ENCODE measurements at places on chromosomes 12 and 14.
A peak's percentile ranks its signal among the peaks of the same experiment; 100 is the strongest.

DNA sequence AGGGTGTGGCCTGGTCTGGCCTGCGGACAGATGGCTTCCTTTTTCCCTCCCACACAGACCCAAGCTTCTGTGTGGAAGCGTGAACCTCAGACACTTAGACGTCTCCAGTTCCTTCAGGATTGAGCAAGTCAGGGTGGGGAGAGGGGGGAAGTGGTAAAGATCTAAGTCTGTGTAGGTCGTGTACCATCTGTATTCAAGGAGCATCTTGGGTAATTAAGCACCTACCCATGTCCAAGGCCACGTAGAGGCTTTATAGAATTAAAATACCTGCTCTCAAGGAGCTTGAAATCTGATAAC, 1.7 kb downstream of the AVIL start:
- DNase-seq, result no peak

DNA sequence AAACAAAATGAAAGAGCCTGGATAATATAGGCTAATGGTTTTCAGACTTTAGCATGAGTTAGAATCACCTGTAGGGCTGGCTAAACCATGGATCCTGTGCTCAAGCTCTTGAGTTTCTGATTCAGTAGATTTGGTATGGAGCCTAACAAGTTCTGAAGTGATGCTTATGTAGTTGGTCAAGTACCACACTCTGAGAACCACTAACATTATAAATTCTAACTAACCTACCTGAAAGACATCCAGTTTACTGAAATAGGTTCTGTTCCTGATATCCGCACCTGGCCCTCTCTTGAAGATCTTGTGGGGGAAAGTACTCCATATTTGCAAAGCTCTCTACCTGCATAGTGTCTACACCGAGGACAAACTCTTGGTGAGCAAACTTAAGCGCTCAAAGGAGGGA, 59.4 kb upstream of the VSX2 start:
- DNase-seq, result no peak

GRCh38 chr12:52708010-52708409, 4.7 kb upstream of the KRT77 start:
- no peak for DNase-seq

DNA sequence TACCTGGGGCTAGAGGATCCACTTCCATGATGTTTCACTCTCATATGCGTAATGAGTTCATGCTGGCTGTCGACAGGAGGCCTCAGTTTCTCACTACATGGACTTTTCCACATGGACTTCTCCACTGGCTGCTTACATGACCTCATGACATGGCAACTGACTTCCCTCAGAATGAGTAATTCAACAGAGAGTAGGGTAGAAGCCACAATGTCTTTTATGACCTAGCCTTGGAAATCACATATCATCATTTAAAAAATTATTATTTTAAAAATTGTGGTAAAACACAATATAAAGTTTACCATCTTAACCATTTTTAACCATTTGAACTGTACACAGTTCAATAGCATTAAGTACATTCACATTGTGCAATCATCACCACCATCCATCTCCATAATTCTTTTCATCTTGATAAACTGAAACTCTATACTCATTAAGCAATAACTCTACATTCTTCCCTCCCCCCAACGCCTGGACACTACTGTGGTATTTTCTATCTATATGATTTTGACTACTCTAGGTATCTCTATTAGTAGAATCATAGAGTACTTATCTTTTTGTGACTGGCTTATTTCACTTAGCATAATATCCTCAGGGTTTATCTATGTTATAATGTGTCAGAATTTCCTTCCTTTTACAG, 144.5 kb downstream of the TGFB3 start:
- no peak for DNase-seq

GRCh38 chr12:10214895-10215267, 2.2 kb downstream of the GABARAPL1 start:
- DNase-seq, result no peak

DNA sequence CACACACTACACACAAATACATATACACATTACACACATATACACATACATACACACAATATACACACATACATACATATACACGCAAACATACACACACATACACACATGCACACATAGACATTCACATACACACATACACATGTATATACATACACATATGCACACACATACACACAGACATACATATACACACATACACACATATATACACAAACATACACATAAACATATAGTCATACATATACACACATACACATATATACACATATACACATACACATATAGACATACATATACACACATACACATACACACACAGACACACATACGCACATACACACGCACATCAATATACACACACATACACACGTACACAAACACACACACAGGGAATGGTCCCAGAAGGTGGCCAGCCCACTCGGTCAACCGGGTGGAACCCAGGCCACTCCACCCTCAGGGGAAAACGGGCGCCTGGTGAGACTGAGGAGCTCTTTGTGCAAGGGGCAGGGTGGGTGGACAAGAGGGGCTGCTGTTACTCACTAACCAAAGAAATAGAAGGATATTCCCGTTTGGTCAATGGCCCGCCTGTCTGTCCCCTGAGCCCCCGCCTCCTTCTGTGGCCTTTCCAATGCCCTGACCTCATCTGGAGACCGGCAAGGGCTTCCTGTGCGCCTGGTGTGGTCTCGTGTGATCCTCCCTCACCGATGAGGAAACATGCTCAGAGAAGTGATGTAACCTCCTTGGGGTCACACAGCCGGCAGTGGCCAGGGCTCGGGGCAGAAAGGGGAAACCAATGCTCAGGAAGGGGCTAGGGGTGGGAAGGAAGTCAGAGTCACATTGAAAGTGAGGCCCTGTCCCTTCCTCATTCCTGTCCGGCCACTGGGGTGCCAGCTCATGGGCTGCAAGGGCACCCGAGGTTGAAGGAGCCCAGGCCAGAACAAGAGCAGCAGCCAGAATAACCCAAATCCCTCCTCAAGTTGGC, 5.3 kb downstream of the TRPV4 start:
- no peak for DNase-seq

GRCh38 chr12:97758194-97758501, 295.5 kb downstream of the RMST start:
- DNase-seq, result no peak

GRCh38 chr12:109775172-109775881, 57.9 kb downstream of the TRPV4 start:
- peak; percentile 47 for DNase-seq

- no peak for DNase-seq
Measured at GRCh38 chr12:4201333-4202100, 72.0 kb upstream of the CCND2 start.

DNA sequence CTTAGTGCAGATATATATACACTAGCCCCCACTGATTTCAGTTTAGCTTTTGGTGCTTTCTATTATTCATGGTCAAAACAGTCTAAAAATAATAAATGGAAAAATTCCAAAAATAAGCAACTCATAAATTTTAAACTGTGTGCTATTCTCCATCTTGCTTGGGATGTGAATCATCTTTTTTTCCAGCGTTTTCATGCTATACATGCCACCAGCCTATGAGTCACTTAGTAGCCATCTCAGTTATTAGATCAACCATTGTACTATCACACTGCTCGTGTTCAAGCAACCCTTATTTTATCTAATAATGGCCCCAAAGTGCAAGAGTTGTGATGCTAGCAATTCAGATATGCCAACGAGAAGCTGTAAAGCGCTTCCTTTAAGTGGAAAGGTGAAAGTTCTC, 73.9 kb upstream of the KRR1 start:
- DNase-seq, result no peak

DNA sequence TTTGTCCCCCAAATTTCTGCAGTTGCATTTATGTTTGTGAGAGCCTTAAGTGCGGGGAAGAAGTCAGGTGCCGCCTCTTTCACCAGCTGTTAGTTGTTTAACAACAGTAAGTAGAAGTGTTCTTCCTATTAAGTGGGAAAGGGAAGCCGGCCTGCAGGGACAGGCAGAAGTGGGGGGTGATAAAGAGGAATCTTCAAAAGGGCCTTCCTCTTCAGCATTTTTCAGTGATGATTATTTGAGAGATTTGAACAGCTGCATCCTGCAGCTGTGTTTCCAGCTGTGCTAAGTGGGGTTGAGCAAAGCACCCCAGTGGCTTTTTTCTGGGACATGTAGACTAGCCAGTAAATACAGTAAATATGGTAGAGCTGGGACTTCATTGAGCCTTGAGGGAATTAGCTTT, 32.1 kb upstream of the SLC38A1 start:
- DNase-seq, result no peak

- no peak for DNase-seq
Measured at GRCh38 chr14:53793790-53794505, 162.7 kb downstream of the BMP4 start.

DNA sequence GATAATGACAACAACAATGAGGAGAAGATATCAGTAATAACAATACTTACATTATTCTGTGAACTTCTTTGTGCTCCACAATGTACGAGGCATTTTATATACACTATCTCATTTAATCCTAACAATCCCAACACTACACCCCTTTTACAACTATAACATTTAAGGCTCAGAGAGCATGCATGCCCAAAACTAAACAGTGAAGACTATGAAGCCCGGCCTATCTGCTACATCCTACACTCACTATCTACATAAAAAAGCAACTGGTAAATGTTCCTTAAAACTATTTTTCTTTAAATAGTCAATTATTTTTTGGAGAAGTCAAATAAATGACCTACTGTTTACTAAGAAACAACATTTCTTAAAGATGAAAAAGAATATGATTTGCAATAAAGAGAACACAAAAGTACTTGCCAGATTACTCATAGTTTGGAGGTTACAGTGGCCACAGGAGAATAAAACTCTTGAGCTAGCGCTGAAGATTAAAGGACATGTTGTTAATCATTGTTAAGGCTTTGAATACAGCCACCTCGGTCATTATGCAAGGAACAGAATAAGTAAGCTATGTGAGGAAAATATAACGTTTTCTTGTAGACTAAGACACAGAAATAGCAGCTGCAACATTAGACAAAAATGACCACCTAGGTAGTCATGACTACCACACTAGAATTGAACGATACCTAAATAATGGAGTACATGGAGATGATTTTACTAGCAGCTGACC, 56.7 kb downstream of the EPS8 start:
- DNase-seq, result no peak

DNA sequence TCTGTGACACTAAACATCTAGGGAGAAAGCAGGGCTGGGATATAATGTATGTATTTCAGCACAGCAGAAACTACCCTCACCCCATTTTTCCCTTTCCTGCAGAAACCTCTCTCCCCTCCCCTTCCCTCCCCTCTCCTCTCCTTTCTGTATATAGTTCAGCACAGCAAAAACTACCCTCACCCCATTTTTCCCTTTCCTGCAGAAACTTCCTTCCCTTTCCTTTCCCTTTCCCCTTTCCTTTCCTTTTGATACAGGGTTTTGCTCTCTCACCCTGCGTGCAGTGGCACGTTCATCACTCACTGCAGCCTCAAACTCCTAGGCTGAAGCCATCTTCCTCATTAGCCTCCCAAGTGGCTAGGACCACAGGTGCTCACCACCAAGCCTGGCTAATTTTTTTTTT, 2.1 kb downstream of the PMEL start:
- DNase-seq, result no peak

GRCh38 chr12:52317468-52318052, 3.6 kb downstream of the KRT83 start:
- DNase-seq, result no peak

DNA sequence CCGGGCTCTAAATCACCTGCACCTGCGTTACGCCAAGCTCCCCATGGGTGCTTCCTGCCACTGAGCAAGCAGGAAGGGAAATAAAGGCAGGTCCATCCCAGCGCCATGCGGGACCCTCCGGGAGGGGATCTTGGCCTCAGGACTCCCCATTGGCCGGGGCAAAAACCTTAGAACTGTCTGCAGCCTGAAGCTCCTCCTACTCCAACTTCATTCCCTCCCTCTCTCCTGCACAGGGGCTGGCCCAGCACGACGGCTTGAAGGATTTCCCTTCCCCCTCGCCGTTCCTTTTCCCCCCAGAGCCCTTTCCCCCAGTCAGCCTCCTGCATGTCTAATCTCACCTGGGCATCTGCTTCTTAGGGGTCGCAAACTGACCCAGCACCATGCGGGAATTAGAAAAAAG, 137.2 kb upstream of the NCOR2 start:
- no peak for DNase-seq

GRCh38 chr12:86929962-86930361, 673.8 kb upstream of the MGAT4C start:
- DNase-seq, result no peak

- DNase-seq, result no peak
Measured at GRCh38 chr14:89221109-89221810, 195.8 kb downstream of the FOXN3 start.

DNA sequence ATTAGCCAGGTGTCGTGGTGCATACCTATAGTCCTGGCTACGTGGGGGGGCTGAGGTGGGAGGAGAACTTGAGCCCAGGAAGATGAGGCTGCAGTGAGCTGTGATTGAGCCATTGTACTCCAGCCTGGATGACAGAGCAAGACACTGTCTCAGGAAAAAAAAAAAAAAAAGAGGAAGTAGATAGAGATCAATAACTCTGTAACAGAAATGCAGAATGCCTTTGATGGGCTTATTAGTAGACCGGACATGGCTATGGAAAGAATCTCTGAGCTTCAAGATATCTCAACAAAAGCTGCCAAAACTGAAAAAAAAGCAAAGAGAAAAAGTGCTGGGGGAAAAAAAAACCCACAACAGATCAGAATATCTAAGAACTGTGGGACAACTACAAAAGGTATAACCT, 37.5 kb downstream of the GPR68 start:
- no peak for DNase-seq

GRCh38 chr12:12020762-12021161, 50.0 kb upstream of the BCL2L14 start:
- no peak for DNase-seq

DNA sequence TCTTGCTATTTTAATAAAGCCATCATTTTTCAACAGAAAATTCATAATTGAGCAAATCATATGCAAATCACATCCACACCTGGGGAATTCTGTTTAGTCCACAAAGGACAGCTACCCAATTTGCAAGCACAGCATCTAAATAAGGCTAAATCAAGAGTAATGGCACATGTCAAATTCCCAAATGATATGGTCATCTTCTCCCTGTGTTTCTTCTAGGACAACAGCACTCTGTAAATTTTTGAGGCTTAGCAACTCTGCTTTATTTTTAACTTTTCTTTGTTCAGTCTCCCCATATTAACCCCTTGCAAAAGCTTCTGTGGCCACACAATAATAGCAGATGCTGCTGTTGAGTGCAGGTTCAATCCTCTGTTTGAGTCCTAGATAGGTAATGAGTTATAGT, 155.6 kb upstream of the DAAM1 start:
- no peak for DNase-seq

GRCh38 chr12:117571321-117571720, 209.9 kb upstream of the NOS1 start:
- no peak for DNase-seq

GRCh38 chr14:62206456-62206855, 444.2 kb downstream of the SNAPC1 start:
- no peak for DNase-seq

DNA sequence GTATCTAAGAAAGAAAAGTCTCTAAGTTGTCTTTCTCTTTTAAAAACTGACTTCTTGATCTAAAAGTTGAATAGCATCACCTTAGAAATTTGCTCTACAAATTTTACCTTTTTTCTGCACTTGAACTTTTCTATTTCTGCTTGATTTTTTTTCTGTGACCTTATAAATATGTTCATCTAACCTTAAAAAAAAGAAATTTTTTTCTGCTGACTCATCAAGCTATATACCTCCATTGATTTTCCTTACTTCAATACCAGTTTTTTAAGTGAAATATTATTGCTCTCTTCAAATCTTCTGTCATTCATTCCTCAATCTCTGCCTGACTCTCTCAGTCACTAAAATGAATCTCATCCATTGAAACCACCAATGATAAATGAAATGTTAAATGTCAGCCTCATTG, 910.1 kb downstream of the GALC start:
- DNase-seq, result no peak

Measured in activated CD4-positive, CD25-positive, alpha-beta regulatory T cell treated with anti-CD3 and anti-CD28 coated beads, Interleukin-2, amount 50 U/mL, for 16 hours (primary cell).